HFF-Myc (cell line): ENCODE measurements at places on chromosomes 6 and 20.
A peak's percentile ranks its signal among the peaks of the same experiment; 100 is the strongest.

DNA sequence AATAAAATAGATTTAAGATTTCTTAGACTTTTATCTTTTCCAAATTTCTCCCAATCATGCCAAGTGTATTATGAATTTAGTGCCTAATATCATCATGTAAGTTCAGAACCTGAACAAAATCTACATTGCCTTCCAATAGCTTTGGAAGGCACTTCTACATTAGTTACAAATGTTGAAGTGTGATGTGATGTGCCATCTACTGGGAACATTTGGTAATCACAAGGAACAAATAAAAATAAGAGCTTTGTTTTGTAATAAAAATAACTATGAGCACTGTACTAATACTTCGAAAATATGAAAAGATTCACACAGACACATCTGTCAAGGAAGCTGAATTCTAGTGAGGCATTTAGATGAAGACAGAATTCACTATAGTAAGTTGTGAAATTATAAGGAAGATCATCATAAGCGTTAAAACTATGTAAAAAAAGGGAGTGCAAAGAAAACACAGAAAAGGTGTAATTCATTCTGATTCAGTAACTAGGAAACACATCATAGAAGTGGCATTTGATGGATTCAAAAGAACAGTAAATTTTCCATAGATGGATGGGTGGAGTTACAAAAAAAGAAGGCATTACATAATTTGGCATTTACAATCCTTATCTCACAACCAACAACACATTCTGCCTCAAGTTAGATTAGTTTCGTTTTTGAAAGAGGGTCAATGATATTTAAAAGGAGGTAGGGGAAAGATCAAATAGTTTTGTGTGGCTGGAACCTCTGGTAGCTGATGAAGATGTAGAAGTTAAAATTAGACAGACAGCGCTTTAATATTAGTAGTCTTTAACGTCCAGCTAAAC is 161.0 kb downstream of the ASCC3 start:
- DNase-seq = peak; percentile 4

- DNase-seq = no peak
These were observed 22.3 kb upstream of the PPARD start for GRCh38 chr6:35320031-35320410.

- DNase-seq = no peak
These were observed 214.5 kb downstream of the SOX4 start for GRCh38 chr6:21808045-21808470.

GRCh38 chr20:1807394-1807793 is 87.8 kb upstream of the SIRPA start:
- DNase-seq = no peak

DNA sequence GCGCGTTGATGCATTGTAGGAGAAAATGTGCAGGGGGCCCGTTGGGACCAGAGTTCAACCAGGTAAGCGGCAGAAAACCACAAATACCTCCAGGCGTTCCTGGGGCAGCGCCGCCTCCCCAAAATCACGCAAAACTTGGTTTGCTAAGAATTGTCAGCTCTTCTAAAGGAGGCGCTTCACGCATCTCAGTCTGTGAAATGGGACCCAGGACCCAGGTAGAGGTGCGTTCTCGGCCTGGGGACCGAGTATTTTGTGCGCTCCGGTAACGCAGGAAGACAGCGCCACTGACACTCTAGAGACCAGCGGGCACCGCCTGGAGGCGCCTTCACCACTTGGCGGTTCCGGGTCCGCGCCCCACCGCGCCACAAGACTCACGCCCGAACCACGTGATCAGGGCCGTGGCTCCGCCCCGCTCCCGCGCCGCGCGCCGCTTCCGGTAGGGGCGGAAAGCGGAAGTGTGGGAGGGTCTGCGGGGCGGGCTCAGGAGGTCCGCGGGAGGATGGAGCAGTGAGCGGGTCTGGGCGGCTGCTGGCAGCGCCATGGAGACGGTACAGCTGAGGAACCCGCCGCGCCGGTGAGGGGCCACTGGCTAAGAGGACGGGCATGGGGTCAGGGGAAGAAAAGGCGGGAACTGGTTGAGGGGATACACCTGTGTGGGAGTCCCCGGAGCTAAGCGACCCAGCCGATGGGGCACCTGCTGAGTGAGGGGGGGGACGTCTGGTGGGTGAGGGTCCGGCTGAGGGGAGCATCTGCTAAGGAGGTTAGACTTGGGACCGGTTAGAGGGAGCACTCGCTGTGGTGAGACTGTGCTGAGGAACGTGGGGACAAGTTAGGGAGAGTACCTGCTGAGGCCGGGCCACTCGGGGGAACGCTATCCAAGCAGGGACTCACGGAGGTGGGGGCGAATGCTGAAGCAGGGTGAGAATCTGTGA is at the start of gene STK4:
Gene STK4 (plus strand): TSS at position 483 of the 932 bp plus-strand sequence. CDS start 57 bp downstream, at position 540.
- no peak for DNase-seq

DNA sequence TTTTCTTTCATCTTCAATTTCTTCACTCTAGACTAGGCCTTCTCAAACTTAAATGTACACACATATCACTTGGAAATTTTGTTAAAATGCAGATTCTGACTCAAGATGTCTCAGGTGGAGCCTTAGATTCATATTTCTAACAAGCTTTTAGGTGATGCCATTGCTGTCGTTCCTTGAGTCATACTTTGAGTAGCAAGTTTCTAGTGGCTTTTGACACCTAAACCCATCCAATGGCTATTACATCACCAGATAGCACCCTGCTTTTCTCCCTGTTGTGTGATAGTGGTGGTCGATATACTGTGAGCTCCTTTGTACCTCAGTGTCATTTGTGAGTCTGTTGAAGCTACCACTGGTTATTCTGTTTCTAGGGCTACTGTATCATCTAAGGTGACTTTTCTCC is 34.8 kb upstream of the BAG2 start:
- no peak for DNase-seq

GRCh38 chr6:12605888-12606345 is 110.7 kb upstream of the PHACTR1 start:
- DNase-seq = peak; percentile 51

DNA sequence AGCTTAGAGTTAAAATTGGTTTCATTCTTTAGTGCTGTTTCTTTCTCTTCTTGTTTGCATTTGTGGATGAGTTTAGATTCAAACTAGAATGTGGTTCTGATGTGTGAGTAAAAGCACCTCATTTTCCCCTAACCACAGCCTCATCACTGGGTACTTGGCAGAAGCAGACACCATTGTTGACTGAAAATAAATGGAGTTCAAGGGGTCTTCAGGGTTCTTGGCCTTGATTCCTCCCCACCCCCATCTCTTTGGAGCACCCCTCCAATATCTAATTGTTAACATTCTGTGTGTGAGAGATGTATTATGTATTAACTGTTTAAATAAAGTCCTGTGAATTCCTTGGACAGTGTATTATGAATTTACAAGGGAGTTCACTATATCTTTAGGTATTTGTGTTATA is 59.6 kb downstream of the JARID2 start:
- no peak for DNase-seq

DNA sequence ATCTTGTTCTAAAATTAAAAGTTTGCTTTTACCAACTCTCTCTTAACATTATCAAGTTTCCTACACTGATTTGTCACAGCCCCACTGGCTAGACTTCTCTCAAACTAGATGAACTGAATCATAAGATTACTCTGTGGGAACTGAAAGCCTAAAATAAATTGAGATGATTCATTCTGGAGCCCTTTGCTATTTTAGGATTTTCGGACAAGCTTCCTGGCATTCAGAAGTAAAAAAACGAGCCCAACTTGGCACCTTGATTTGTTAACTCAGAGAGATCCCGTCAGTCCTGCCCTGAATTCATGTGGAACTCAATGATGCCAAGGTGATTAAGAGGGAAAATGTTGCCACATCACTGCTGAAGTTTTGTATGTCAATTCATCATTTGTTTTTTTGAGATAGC is 122.0 kb upstream of the NRSN1 start:
- DNase-seq = no peak

GRCh38 chr6:34374069-34374468 is 18.4 kb downstream of the NUDT3 start:
- no peak for DNase-seq

GRCh38 chr6:54992789-54993188 is 146.2 kb downstream of the FAM83B start:
- DNase-seq = no peak

- DNase-seq = no peak
These were observed 124.8 kb downstream of the CD164 start for GRCh38 chr6:109257494-109257893.

DNA sequence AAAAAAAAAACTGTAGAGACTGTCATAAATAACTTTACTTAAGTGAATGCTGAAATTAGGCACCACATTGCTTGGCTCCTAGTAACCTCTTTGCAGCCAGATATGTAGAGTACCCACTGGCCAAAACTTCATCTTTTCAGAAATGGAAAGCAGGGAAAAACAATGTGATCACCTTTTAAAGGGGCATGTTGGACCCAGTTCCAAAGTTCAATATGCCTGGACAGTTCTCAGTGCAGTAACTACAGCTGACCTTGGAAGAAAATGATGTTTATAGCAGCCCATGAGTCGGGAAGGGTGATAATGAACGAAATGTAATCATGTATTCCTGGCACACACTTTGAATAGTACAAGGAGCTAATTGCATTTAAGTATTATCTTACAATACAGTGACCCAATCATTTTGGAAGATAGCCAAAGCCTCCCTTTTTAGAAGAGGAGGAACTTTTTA is 93.6 kb upstream of the TAB2 start:
- DNase-seq = no peak

- no peak for DNase-seq
These were observed 46.0 kb upstream of the DACT2 start for GRCh38 chr6:168365422-168366165.

- no peak for DNase-seq
These were observed 63.4 kb downstream of the UBE2V1 start for GRCh38 chr20:50049442-50050026.

GRCh38 chr6:153673225-153673624 is 365.8 kb upstream of the OPRM1 start:
- no peak for DNase-seq

DNA sequence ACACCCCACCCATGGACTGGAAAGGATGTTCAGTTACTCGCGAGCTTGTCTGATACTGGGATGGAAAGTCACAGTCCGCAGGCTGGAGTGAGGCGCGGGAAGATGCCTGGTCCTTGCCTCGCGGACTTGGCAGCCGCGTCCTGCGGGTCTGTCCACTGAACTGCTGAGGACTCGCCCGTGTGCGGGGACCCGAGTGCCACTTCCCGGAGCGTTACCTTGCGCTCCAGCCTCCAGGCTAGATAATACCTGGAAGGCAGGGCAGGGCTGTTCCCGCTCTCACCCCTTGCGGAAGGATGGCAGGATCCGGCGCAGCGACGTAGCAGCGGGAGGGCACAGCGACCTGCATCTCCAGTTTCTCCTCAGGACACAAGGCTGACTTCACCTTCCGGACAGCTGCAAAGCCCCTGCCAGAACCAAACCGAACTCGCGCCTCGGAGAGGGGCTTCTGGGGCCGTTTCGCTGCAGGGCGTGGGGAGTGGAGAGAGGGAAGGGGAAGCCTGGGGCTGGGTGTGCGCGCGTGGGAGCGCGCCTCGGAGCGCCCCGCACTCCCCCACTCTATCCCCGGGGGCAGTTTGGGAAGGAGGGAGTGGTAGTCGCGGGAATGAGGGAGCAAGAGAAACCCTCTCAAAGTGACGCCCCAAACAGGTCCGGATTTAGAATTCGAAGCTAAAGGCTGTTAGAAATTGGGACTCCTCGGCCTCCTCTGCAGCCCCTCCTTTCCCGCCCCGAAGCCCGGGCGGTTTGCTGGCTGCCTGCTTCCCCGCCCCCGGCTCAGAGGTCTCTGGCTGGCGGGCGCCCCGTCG is at the start of gene KCNQ5:
Gene KCNQ5 (plus strand): TSS at position 774 of the 803 bp plus-strand sequence.
- no peak for DNase-seq

DNA sequence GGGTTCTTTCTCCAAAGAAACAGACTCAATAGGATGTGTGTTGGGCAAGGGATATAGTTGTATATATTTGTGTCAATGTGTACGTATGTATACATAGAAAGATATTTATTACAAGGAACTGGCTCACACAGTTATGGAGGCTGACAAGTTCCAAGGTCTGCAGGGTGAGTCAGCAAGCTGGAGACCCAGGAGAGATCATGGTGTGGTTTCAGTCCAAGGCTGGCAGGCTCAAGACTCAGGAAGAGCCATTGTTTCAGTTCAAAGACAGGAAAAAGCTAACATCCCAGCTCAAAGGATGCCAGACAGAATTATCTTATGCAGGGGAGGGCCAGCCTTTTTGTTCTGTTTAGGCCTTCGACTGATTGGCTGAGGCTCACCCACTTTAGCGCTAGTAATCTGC is 89.9 kb upstream of the RALGAPA2 start:
- DNase-seq = no peak

- DNase-seq = no peak
These were observed 28.4 kb downstream of the BRPF3 start for GRCh38 chr6:36224918-36225461.

GRCh38 chr6:29424575-29424974 is 9.8 kb downstream of the OR12D1 start:
- DNase-seq = no peak

DNA sequence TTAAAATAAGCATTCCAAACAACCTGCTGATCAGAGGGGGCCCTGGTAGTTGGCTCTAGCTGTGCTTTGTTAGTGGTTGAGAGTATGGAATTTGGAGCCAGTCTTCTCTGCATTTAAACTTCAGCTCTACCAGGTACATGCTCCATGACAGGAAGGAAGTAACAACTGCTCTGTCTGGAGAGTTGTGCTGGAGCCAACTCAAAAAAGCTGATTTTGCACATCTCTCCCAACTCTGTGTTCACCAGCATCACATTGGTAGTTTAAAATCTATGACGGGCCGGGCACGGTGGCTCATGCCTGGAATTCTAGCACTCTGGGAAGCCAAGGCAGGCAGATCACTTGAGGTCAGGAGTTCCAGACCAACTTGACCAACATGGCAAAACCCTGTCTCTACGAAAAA is 68.8 kb upstream of the BMP2 start:
- no peak for DNase-seq
